ENCODE measurements at places on chromosomes 4 and X. TPM values are rescaled to one million over a fixed set of nuclear protein-coding genes. Genes with fewer than 3 reads are reported as not detected.

The CXorf66 gene
- total RNA-seq: not detected

The TSC22D3 gene
- 45.9 TPM for total RNA-seq

DNA sequence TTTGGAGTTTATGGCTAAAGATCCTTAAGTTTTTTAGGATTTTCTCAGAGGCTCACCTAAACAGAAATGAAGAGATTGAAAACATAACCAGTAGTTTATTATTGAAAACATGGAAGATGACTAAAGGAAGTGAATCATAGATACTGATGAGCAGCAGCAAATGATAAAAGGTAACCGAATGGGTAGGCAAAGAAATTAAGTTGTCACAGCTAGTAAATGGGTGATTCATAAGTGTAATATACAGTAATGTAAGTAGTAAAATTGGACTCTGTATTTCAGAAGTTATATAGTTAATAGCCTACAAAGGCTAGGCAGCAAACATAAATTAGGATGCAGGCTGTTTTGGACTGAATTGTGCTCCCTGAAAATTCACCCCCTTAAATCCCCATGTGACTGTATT, 59.0 kb upstream of the ADGRA3 start:
- no peak for DNase-seq

DNA sequence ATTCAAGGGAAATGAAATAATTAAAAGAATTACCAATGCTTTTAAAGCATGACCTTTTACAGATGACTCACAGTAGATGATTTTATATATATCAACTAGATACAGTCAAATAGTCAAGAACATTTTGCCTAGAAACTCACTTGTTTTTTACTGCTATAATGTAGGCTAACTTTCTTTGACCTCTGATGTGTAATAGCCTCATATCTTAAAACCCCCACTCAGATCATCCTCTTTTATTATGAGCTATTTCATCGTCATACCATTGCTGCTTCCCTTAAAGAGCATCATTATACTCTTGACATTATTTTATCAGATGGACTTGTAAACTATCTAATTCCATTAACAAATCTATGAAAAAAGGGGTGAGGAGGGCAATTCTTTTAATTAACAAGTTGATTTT, 355.9 kb upstream of the AGA start:
- DNase-seq: no peak

DNA sequence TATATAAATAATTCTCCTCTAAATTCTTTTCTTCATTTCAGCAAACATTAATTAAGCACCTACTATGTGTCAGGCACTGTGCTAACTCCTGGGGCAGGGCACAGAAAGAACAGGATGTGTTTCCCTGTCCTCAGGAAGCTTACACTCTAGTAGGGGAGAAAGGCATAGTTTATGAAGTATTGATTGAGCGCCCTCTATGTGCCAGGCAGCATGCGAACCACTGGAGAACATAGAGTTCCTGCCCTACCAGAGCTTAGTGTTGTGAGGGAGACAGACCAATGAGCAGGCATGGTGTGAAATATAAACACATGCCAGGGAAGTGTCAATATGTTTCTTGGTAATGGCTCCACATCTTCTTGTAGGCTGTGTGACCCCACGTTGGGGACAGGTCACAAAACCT, 3.7 kb downstream of the ADGRG4 start:
- no peak for DNase-seq
